ENCODE measurements at places on chromosomes 7 and 10. TPM values are rescaled to one million over a fixed set of nuclear protein-coding genes. Genes with fewer than 3 reads are reported as not detected.

C10orf62 gene
- not detected for total RNA-seq

SEMA3E gene
- 1.5 TPM for total RNA-seq

NANOS1 gene
- 18.5 TPM for total RNA-seq

HOXA13 gene
- not detected for total RNA-seq

ATRNL1 gene
- total RNA-seq = 19.0 TPM

FAM131B gene
- total RNA-seq = 0.75 TPM

FRMPD2 gene
- not detected for total RNA-seq

NAT16 gene
- total RNA-seq = 0.09 TPM

OR2A12 gene
- not detected for total RNA-seq

NRCAM gene
- 3.6 TPM for total RNA-seq

SNX10 gene
- 65.6 TPM for total RNA-seq

ADAM12 gene
- total RNA-seq = 24.4 TPM

PLCE1 gene
- 6.8 TPM for total RNA-seq

LIPJ gene
- total RNA-seq = not detected

TBXAS1 gene
- total RNA-seq = 63.4 TPM

YWHAG gene
- total RNA-seq = 148 TPM

C7orf57 gene
- not detected for total RNA-seq

MUC12 gene
- not detected for total RNA-seq

SKIDA1 gene
- 0.44 TPM for total RNA-seq

All from omental fat pad (tissue), 4 donors.